Fibroblast of skin of scalp (primary cell): ENCODE measurements at places on chromosomes 5 and 9.

- DNase-seq: no peak
These were observed 548.8 kb upstream of the CDH18 start for GRCh38 chr5:20536813-20537212.

DNA sequence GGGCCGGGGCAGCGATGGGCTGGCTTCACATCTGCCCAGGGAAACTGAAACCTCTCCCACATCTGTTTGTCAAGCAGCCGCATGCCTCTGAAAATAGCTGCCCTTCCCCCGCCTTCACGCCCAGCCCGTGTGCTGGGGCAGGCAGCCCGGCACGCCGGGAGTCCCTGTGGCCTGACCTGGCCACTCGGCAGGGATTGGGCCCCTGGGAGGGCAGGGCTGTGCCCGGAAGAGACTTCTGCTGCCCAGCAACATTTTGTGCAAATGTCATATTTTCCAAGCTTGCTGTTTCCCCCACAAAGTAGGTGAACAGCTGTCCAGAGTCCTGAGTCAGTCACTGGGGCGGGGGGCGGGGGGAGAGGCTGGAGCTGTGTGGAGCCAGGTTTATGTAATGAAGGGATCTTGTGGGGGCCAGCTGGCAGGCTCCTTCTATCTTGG lies 8.2 kb downstream of the COL27A1 start:
- peak; percentile 66 for DNase-seq

DNA sequence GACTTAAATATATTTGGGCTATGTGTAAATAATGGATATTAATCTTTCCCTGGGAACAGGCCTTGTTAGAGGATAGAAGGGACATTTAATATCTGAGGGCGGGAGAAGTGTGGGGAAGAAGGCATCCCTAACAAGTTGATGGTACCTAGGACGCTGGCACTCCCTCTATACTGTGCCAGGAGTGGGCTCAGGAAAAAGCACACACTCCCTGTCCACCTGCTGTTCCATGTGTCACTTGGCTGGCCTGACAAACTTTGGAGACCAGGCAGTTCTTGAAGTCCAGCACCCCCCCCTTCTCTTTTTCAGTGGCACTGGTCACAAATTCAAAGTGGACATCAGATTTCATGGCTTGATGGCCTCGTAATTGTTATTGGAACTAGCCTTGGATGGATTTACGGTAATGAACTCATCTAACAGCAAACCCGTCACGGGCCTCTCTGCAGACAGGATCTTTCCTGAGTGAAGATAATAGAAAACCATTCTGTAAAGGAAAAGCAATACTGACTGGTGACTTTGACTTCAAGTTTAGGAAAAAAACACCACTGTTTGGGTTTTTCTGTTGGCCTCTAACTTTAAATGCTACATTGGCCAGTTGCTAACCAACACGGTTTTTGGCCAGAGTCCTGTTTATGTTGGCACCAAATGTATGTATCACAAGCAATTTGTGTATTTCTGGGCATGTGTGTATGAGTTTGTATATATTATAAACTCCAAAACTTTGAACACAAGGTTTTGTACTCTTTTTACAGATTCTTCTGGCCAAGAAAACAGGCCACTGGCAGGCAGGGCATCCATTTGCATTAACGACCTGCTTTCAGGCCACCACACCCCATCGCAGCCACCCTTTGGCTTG lies 552.6 kb downstream of the CCDC171 start:
- peak; percentile 25 for DNase-seq

DNA sequence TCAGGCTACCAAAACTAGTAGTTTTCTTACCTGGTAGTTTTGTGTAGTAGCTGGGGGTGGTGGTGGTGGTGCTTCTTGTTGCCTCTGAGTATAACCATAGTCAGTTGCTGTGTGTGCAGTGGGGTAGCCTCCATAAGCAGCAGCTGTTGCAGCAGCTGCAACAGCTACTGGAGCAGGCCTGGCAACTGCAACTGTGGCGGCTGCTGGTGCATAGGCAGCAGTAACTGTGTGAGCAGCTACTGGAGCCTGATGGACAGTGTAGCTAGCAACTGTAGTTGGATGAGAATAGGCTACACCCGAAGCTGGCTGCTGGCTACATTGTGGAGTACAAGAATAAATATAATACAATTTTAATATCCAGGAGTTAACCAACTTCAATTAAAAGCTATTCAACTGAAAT lies 24.7 kb downstream of the ZFR start:
- no peak for DNase-seq

DNA sequence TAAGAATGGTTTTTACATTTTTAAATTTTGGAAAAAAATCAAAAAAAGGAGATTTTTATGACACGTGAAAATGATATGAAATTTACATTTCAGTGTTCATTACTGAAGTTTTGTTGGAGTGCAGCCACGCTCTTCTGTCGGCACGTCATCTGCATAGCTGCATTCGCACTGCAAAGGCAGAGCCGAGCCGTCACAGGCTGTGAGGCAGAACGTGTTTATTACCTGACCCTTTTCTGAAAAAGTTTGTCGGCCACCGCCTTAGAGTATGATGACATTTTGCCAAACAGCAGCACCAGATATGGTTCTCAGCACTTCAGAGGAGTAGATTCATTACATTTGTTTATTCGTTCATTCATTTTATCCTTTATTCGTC lies 24.1 kb downstream of the HRH2 start:
- no peak for DNase-seq

DNA sequence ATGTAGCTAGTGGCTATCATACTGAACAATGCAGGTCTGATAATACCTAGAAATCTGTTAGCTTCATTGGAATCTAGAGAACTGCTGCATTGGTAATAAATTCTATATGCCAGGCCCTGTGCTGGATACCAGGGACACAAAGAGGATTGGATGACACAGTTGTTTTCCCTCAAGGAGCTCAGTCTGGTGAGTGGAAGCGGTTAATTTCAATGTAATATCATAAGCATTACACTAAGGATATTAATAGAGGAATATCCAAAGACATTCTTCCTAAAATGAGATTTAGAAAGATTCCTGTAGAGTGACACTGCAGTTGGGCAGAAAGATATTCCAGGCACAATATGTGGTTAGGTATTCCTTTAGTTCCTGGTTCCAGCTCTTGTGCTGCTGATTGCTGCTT lies 5.9 kb downstream of the CMYA5 start:
- no peak for DNase-seq

DNA sequence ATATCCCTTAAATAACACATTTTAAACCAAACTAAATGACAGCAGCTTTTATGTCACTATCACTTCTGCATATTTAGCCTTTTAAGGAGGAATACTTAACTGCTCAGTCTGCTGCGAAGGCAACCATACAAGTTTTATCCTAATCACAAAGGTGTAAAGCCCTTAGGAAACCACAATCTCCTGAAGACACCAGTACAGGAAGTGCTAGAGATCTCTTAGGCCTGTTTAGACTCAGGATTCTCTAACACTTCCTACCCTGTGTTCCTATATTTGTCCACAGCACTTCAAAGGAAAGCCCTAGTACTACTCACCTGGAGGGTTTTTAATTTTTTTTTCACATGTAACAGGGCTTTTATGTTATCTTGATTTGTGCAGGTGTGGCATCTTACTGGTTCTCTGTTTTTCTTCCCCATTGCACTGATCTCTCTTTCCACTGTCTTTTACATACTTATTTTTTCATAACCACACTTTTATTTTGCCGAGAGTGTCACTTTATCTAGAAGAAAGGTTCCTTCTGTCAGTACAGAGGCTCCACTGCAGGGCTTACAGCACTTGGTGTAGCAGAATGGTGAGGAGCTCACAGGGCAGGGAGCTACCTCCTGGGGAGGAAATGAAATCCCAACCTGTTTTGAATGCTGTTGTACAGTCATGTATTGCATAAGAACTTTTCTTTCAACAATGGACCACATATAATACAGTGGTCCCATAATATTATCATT lies 1060.6 kb upstream of the ACO1 start:
- DNase-seq: no peak

DNA sequence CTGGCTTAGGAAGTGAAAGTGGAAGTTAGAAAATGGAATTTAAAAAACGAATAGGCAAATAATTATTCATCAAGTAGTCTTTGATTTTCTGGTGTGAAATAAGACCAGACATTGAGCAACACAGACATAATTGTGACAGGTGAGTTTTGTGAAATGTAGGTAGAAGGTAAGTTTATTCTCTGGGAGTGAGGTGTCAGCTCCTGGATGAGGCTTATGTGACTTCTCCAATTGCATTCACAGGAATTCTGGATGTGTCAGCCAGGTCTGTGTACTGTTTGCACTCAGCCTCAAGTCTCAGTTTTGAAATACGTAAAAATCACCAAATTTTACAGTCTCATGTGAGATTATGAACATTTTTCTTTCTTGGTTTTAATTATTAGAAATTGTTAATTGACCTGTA lies 537.6 kb downstream of the CETN3 start:
- DNase-seq: no peak

- DNase-seq: no peak
These were observed 65.3 kb downstream of the TSTD2 start for GRCh38 chr9:97567894-97568202.

DNA sequence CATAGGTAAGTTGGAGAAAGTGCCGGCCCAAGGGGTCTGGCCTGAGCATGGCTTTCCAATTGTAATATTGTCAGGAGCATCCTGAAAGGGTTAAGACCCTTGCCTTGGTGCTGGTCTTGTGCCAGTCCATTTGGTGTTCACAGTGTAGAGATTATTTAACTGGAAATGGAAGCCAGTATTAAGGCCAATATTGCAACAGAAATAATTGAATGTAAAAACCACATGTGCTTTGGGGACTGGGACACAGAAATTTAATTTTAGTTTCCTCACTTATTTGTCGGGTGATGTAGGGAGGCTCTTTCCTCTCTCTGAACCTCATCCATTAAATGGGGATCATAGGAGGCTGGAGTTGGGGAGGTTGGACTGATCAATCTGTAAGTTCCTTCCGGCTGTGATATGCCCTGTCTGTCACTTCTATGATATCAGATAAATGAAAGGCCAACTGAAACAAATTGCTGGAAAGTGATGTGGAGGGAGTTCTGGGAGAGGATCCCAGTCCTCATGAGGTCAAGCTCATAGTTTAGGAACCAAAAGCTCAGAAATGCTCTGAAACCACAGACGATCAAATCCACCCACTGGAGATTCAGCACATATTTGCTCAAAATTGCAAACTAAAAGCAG lies 54.8 kb upstream of the COL15A1 start:
- peak; percentile 55 for DNase-seq

DNA sequence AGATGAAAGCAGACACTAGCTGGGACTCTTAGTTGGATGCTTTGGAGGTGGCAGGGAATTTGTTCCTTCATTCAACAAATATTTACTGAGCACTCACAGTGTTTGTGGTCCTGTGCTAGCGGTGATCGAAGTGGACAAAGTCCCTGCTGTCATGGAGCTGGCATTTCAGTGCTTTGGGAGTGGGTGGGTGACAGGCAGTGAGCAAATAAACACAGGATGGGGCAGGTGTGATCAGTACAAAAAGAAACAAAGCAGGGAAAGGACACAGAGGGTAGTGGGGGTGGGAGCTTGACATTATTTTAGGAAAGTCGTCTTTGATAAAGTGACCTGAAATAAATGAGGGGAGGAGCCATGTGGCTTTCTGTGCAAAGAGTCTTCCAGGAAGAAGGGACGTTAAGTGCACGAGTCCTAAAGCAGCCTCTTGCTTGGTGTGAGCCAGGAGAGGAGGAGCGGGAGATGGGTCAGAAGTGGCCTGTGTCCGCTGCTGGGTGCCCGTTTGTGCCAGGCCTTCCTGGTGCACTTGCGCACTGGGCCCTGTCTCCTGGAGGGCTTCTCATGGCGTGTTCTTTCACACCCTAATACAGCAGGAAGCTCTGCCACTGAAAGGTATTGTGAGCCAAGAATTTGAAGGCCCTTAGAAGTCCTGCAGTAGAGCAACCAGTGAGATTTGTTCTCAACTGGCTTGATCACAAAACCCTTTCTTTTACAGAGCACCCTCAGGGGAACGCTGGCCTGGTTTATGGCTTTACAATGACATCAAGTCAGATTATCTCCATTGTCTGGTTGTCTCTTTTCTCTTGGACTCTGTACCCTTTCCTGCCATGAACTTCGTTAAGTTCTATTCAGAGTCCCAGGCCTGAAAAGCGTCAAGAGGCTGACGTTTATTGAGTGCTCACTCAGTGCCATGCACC lies 14.8 kb downstream of the NDST1 start:
- DNase-seq: no peak

- no peak for DNase-seq
These were observed 37.3 kb downstream of the PROP1 start for GRCh38 chr5:177958696-177959095.

GRCh38 chr5:1010181-1010510 lies 1.5 kb downstream of the NKD2 start:
- no peak for DNase-seq

GRCh38 chr5:173201636-173202265 lies 33.3 kb downstream of the NKX2-5 start:
- DNase-seq: peak; percentile 64

- DNase-seq: peak; percentile 82
These were observed 21.6 kb downstream of the FBXW11 start for GRCh38 chr5:171984748-171985419.

GRCh38 chr5:1110307-1111240 lies 1.3 kb downstream of the SLC12A7 start:
- no peak for DNase-seq

DNA sequence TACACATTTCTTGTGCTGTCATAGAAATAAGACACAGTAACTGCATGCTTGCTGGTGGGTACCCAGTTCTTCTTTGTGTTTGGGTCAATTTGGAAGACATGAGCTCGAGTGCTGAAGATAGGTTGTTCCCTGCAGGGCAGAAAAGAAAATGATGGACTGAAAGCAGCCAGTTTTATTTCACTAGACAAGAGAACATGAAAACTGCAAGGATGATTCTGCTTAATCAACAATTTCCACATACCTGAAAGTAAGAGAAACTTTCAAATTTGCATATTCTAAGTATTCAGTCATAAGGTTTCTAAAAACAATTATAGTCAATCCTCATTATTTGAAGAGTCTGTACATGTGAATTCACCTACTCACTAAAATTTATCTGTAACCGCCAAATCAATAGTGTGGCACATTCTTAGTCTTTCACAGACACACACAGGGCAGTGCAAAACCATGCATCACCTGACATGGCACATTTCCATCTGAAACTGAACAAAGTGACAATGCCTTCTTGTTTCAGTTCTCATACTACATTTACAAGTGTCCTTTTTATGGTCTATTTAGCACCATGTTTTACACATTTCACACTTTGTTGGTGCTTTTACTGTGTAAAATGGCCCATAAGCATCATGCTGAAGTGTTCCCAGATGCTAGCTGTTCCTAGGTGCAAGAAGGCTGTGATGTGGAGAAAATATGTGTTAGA lies 56.9 kb downstream of the HOMER1 start:
- no peak for DNase-seq

DNA sequence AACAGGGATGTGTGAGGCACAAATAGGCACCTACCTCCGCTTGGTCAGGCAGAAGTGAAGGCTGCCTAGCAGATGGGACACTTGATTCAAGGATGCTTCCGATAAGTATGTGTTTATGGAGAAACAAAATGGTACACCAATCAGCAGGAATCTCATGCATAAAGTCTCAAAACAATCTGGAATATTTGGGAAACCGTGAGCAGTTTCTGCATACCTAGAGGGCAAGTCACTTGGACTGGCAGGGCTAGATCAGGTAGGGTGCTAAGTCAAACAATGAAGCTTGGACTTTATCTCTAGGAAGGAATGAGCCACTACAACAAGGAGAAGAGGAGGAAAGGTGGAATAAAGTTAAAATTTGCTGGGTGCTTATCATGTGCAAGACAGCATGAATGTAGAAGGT lies 5.5 kb downstream of the EPB41L4A start:
- no peak for DNase-seq

- DNase-seq: no peak
These were observed 80.3 kb downstream of the FGF1 start for GRCh38 chr5:142605611-142606010.

- peak; percentile 51 for DNase-seq
These were observed 174.5 kb upstream of the SLC12A2 start for GRCh38 chr5:127909066-127909465.
